ENCODE measurements at places on chromosomes 16 and 17. TPM values are rescaled to one million over a fixed set of nuclear protein-coding genes. Genes with fewer than 3 reads are reported as not detected.

Gene CACNA1H
- 0.25 TPM for total RNA-seq

Gene CFAP52
- not detected for total RNA-seq

Gene TMIGD1
- total RNA-seq, result not detected

Gene WWOX
- 20.1 TPM for total RNA-seq

Gene KRTAP4-9
- not detected for total RNA-seq

Gene SHBG
- not detected for total RNA-seq

Gene CORO1A
- total RNA-seq, result 1,802 TPM

Gene CES5A
- total RNA-seq, result not detected

Gene CDK5R1
- 3.5 TPM for total RNA-seq

Gene GCGR
- not detected for total RNA-seq

Gene TAT
- total RNA-seq, result not detected

Gene COIL
- 21.6 TPM for total RNA-seq

Gene PLA2G10
- not detected for total RNA-seq

Gene HS3ST3B1
- 53.9 TPM for total RNA-seq

Gene C17orf78
- total RNA-seq, result not detected

Gene SLC6A2
- total RNA-seq, result not detected

Gene CDC27
- 122 TPM for total RNA-seq

Gene FTO
- 57.0 TPM for total RNA-seq

Gene UBALD2
- total RNA-seq, result 292 TPM

Gene GRB7
- total RNA-seq, result 0.86 TPM

Gene HP
- total RNA-seq, result not detected

Gene TMEM204
- 49.9 TPM for total RNA-seq

Gene KRT15
- not detected for total RNA-seq

Gene TADA2A
- total RNA-seq, result 35.0 TPM

Gene SPAG7
- total RNA-seq, result 63.9 TPM

Gene LRRC46
- total RNA-seq, result 0.81 TPM

Gene ABCC11
- total RNA-seq, result not detected

Gene WFDC1
- total RNA-seq, result not detected

Gene HSF5
- total RNA-seq, result 0.47 TPM
